ENCODE measurements at places on chromosomes 7 and 10.

DNA sequence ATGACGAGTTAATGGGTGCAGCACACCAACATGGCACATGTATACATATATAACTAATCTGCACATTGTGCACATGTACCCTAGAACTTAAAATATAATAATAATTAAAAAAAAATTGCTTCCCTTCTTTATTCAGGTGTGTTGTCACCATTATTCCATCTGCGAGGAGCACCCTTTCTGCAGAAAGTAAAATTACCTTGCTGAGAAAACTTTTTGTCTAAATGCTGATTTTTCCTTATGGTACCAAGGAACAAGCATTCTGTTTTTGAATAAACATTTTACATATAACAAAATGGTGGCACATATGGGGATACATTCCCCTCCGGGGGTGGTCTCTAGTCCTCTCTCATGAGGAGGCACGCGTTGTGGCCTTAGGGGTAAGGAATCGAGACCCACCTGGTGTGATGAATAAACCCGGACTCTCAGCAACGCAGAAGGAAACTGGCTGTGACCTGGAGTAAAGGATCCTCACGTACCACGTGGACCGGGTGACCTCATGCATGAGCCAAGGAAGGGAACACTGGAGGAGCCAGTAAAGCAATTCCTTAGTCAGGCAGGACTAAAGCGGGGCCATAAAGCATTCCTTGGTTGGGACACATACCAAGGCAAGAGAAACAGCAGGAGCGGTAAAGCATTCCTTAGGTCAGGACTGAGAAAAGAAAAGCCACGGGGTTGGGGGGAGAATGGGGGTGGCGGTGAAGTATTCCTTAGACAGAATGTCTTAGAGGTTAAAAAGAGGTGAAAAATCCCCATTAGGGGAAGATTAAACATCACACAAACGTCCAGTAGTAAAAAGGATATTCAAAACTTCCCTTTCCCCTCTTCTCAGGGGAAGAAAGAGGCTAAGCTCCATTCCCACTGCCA is 20.8 kb upstream of the OPTN start:
- no peak for DNase-seq

- no peak for DNase-seq
Measured at GRCh38 chr7:135843214-135843613, 94.6 kb upstream of the FAM180A start.

DNA sequence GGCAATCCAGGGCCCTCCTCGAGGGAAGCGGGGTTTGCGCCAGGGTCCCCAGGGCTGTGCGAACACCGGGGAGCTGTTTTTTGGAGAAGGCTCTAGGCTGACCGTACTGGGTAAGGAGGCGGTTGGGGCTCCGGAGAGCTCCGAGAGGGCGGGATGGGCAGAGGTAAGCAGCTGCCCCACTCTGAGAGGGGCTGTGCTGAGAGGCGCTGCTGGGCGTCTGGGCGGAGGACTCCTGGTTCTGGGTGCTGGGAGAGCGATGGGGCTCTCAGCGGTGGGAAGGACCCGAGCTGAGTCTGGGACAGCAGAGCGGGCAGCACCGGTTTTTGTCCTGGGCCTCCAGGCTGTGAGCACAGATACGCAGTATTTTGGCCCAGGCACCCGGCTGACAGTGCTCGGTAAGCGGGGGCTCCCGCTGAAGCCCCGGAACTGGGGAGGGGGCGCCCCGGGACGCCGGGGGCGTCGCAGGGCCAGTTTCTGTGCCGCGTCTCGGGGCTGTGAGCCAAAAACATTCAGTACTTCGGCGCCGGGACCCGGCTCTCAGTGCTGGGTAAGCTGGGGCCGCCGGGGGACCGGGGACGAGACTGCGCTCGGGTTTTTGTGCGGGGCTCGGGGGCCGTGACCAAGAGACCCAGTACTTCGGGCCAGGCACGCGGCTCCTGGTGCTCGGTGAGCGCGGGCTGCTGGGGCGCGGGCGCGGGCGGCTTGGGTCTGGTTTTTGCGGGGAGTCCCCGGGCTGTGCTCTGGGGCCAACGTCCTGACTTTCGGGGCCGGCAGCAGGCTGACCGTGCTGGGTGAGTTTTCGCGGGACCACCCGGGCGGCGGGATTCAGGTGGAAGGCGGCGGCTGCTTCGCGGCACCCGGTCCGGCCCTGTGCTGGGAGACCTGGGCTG is 26.0 kb downstream of the PRSS2 start:
- no peak for DNase-seq

GRCh38 chr10:111973306-111973705 is 210.3 kb downstream of the GPAM start:
- DNase-seq: no peak

DNA sequence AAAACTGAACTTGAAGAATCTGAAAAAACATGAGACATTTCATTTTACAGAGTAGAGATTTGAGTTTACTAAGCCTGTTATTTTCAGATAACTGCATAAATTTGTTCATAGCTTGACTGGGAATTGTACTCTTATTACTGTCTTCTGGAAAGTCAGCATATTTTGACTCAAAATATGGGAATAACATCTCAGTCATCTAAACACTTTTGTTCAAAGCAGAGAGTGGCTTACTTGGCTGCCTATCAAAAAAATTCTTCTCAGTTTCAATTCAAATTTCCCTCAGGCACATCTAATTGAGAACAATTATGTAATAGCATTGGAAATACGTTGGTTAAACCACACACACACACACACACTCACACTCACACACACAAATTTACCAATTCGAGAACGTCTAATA is 384.6 kb downstream of the ARL4A start:
- DNase-seq: no peak

All from stimulated activated CD8-positive, alpha-beta memory T cell treated with anti-CD3 and anti-CD28 coated beads, Interleukin-4, amount 100 ng/mL, for 1 hour (primary cell).